ENCODE measurements at places on chromosomes 1 and 21. TPM values are rescaled to one million over a fixed set of nuclear protein-coding genes. Genes with fewer than 3 reads are reported as not detected.

- no peak overlapping the region for H3K4me3 ChIP-seq
- DNase-seq, result no peak
- no peaks in the 10 kb centered on the region for H3K4me1 ChIP-seq
- H3K27ac ChIP-seq, result no peak overlapping the region
Observed at GRCh38 chr1:228036701-228037231, 30.0 kb downstream of the WNT3A start.

GABPB2 gene
- 33.0 TPM for total RNA-seq

- H3K4me1 ChIP-seq, result peaks cover 9% of the 10 kb centered on the region
- H3K27ac ChIP-seq, result no peak within 1 kb of the TSS
- H3K27me3 ChIP-seq, result peaks cover 8% of the 10 kb centered on the region
- no peak for DNase-seq
Observed at GRCh38 chr1:37634244-37634991, at the start of gene RSPO1. Gene RSPO1 (minus strand): TSS chr1:37634892. CDS start chr1:37629661, 5,231 bp downstream.

DNA sequence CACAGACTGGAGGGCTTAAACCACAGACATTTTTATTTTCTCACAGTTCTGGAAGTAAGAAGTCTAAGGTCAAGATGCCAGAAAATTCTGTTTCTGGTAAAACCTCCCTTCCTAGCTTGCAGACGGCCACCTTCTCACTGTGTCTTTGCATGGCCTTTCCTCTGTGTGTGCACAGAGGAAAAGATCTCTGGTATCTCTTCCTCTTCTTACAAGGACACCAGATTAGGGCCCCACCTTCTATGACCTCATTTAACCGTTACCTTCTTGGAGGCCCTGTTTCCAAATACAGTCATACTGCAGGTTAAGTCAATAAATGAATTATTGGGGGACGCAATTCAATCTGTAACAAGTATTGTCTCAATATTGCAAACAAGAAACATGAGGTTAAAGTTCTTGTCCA lies 63.0 kb upstream of the PRDX6 start:
- H3K36me3 ChIP-seq, result peaks cover 2% of the 10 kb centered on the region
- H3K27me3 ChIP-seq, result no peaks in the 10 kb centered on the region
- no peak for DNase-seq
- no peak overlapping the region for H3K27ac ChIP-seq
- no peak overlapping the region for H3K4me3 ChIP-seq

DNA sequence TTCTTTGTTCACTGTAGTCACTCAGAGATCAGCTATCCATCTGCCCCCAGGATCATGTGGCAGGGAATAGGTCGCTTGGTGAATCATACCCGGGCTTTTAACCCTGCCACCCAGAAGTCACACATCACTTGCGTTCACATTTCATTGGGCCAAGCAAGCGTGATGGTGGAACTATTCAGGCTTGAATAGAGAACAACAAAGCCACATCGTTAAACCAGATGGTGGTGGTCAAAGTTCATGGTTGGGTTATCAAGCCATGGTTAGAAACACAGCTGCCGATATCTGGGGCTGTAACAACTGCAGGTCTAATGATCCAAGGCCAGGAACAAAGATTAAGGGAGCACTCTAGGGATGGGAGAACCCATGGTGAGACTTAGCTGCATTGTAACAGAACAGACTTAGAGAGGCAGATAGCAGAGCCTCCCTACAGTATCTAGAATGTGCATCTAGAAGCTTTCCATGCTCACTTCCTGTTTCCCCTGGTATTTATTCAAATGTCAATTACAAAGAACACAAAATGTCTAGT lies 40.0 kb upstream of the PTPRC start:
- H3K4me1 ChIP-seq, result no peaks in the 10 kb centered on the region
- no peak overlapping the region for H3K27ac ChIP-seq
- DNase-seq, result no peak
- no peaks in the 10 kb centered on the region for H3K36me3 ChIP-seq
- no peak overlapping the region for H3K4me3 ChIP-seq
- no peaks in the 10 kb centered on the region for H3K27me3 ChIP-seq

DNA sequence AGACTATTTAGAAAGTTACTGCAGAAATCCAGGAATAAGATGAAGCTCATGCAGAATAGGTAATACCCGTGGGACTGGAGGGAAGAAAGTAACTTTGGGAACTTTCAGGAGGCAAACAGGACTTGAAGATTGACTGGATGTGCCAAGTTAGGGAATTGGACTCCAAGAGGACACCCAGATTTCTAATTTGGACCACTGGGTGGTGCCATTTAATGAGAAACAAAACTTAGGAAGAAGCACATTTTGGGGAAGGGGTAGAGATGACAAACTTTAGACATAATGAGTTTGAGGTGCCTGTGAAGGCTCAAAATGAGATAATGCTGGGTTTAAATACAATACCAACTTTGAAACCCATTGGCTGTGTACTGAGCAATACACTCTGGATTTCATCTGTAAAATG lies 3.3 kb upstream of the B4GALT3 start:
- peaks cover 8% of the 10 kb centered on the region for H3K4me1 ChIP-seq
- no peak for DNase-seq
- no peaks in the 10 kb centered on the region for H3K36me3 ChIP-seq
- H3K4me3 ChIP-seq, result no peak overlapping the region
- no peak overlapping the region for H3K27ac ChIP-seq
- H3K27me3 ChIP-seq, result no peaks in the 10 kb centered on the region

All from thoracic aorta (tissue), 2 donors.